NT2/D1 (cell line): ENCODE measurements at places on chromosomes 7 and 10.

DNA sequence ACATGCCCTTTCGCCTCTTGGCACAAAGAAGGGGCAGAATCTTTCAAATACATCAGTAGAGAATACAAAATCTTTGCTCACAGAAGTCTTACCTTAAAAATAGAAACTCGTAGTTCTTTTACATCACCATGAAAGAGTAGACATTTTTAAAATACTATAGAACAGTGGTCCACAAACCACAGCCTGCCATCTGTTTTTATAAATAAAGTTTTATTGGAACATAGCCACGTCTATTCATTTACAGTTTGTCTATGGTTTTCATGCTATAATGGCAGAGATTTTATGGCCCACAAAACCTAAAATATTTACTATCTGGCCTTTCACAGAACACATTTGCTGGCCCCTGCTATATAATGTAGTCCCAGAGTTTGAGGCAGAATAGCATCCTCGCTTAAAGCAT lies 46.1 kb upstream of the CABCOCO1 start:
- DNase-seq: no peak

DNA sequence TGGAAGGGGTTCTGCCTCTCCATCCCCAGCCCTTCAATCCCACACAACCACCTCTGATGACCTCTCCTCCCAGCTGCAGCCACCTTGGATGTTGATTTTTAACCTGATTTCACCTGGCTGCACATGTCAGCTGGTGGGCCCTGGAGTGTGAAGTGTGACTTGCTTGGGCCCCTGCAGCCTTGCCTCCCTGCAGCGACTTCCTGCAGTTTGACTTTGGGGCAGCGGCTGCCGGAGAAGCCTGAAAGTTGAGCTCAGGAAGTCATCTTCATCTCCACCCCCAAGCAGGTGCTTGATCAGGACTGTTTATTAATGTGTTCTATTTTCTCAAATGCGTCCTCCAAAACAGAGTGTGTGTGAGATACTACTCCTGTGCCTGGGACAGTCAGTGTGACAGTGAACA lies 675.2 kb upstream of the GALNT17 start:
- no peak for DNase-seq

DNA sequence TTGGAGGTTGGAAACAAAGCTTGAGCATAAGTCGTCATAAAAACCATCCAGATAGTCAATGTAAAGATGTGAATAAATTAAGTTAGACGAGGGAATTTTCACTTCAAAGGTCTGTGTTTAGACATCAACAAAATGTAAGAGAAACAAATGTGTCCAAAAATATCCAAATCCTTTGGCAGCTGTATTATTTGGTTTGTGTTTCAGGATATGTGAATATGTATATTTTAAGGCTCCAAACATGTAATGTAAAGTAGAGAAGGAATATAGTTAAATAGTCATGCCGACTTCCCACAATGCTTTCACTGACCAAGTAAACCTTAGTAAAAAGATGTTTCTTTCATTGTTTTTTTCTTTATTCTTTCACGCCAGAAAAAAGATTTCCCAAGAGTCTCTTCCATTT lies 604.9 kb upstream of the NRP1 start:
- no peak for DNase-seq

DNA sequence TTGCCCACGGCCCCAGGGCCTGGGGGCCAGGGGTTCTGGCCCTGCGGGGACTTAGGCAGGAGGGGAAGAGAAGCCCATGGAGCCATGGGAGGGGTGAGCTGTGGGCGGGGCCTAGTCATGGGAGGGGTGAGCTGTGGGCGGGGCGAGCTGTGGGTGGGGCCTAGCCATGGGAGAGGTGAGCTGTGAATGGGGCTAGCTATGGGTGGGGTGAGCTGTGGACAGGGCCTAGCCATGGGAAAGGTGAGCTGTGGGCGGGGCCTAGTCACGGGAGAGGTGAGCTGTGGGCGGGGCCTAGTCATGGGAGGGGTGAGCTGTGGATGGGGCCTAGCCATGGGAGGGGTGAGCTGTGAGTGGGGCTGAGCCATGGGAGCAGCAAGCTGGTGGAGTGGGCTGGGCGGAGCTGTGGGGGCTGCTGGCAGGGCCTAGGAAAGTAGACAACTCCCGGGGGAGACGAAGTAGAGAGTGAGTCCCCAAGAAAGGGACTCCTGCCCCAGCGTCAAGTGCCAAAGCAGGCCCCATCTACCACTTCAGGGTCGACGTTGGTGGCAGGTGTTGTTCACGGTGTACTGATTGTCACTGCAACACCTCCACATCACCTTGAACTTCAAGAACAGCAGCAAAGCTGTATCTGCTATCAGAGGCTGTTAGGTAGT lies 19.2 kb upstream of the TTYH3 start:
- DNase-seq: no peak

DNA sequence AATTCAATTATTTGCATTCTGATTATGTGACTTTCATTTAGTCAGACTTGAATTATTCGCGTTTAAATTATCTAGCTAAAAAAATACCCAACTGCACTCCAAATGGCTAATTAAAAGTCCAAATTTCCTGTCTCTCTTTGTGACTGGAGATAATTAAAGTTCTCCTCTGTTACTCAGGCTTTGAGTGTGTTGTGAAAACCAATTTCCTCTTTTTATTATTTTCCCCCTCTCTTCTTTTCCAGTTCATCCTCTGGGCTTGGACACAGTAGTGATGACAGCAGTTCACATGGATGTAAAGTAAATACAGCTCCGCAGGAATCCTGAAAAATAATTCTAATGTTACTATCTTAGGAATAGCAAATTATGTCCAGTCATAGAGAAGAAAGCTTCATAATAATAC lies 80.6 kb downstream of the SNX10 start:
- no peak for DNase-seq

GRCh38 chr7:29607889-29608288 lies 44.3 kb downstream of the PRR15 start:
- no peak for DNase-seq

DNA sequence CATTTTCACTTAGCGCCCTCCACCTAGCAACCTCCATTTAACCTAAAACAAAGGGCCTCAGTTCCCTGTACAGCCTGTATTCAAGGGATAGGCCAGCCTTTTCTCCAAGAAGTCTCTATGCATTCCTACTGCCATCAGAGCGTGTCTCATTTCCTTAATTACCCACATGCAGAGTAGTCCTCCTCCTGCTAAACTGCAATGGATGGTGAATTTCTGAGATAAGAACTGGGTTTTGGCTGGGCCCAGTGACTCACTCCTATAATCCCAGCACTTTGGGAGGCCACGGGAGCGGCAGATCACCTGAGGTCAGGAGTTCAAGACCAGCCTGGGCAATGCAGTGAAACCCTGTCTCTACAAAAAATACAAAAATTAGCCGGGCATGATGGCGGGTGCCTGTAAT lies 71.1 kb upstream of the GPR158 start:
- DNase-seq: no peak

DNA sequence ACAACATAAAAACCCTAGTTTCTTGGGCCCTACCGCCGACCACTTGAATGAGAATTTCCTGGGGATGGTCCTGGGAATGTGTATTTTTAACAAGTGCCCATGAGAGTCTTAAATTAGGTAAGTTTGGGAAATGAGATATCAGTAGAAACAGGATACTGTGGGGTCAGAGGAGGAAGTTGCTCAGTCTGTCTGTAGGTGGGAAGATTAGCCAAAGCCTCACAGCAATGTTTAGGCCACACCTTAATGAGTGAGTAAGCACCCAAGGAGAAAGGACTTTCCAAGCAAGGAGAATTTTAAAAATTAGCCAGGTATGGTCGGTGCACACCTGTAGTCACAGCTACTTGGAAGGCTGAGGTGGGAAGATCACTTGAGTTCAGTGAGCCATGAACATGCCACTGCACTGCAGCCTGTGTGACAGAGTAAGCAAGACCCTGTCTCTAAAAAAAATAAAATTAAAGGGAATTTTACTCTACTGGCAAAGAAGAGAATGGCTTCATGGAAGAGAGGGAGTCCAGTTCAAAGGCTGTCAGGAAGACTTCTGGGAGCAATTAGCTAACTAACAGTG lies 31.9 kb downstream of the PAPSS2 start:
- DNase-seq: no peak

DNA sequence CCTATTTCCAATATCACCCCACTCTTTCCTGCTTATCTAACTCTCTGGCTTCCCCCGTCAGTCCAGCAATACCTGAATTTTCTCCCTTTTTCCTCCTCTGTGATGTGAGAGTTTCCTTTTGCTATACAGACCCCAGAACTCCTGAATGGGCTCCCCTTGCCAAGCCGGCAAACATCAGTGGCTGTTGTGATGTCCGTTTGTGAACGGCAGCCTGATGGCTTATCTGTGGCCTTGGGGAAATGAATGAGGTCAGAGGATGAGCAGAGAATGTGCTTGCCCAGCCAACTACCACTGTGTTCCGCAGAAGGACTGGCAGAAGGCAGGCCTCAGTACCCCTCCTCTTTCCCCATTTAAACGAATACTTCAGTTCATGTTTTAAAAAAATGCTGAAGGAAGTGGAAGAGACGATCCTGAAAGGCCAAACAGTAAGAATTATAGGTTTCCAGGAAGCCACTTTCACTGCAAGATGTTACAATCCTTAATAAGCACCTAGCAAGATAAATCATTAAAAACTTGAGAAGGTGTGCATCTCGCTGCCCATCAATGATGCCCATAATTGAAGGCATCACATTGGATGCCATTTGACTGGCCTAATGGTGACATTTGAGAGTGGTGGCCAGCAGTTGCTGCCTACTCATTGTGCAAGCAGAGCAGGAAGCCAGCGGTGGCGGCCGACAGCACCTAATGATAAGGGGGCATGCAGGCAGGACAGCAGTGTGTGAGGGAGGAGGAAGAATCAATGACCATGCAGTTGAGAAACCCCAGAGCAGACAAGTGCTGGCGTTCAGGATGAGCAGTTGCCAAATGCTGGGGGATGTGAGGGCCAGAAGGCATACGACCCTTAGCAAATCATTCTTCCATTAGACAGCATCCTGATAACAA lies 31.5 kb downstream of the SLC18A2 start:
- DNase-seq: no peak

- no peak for DNase-seq
Observed at GRCh38 chr10:23200997-23201652, 9.0 kb downstream of the PTF1A start.

DNA sequence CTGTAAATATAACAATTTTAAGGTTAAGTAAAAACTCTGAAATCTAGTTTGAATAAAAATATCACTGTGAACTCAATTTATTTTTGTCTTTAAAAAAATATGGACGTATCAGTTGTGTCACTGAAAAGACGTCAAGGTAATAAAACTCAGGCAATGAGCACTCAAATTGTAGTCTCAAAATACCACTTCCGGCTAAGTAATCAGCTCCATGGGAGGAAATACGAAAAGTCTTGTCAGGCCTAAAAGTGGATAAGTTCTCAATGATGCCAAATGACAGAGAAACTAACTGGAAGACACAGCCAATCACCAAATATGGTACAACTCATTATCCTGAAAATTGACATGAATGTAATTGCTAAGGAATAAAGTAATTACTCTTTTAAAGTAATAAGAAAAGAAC lies 719 bp downstream of the CALN1 start:
- no peak for DNase-seq

- DNase-seq: no peak
Observed at GRCh38 chr7:141700848-141701371, 1.1 kb downstream of the DENND11 start.
